Skin of body (tissue), 3 donors: ENCODE measurements at places on chromosomes 1 and 21. TPM values are rescaled to one million over a fixed set of nuclear protein-coding genes. Genes with fewer than 3 reads are reported as not detected.

The ZNF672 gene
- total RNA-seq: 11.2 TPM

The FAM110D gene
- total RNA-seq: 0.30 TPM

The OR2M3 gene
- total RNA-seq: not detected

DNA sequence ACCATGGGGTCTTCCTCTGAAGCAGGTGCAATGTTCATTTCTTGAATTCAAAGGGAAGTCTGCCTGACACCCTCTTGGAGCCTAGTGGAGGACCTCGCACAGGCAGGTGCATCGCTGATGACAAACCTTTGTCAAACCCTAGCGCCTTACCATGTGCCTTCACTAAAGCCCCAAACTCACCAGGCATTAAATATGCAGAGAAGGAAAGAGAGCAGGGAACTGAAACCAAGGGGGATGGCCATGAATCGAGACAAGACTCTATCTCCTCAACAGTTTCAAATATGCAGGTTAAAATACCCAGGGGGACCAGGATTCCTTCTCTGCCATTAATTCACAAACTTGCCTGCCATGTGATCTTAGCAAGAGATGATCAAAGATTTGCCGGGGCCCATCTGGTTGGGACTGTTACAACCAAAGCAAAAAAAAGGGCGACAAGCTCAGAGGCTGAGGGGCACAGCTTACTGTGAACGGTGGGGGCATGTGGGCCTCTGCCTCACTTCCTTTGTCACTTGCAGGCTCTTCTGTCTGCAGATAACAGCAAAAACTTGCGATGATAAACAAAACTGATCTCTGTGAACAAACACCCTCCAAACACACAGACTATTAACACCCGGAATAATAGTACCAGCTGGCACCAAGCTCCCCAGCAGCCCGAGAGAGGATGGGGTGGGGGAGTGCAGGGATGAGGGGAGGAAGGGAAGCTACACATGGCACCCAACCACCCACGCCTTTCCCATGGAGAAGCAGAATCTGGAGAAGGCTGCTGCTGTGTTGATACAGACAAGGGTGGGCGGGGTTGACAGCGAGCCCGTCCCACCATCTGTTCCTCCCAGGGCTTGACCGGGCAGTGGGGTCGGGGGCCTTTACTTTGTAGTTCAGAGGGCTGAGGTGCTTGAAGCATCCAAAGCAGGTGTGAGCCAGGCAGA lies 33.9 kb downstream of the TMEM63A start:
- no peak for DNase-seq

GRCh38 chr21:45504516-45505415 lies 37.5 kb downstream of the SLC19A1 start:
- no peak for DNase-seq

DNA sequence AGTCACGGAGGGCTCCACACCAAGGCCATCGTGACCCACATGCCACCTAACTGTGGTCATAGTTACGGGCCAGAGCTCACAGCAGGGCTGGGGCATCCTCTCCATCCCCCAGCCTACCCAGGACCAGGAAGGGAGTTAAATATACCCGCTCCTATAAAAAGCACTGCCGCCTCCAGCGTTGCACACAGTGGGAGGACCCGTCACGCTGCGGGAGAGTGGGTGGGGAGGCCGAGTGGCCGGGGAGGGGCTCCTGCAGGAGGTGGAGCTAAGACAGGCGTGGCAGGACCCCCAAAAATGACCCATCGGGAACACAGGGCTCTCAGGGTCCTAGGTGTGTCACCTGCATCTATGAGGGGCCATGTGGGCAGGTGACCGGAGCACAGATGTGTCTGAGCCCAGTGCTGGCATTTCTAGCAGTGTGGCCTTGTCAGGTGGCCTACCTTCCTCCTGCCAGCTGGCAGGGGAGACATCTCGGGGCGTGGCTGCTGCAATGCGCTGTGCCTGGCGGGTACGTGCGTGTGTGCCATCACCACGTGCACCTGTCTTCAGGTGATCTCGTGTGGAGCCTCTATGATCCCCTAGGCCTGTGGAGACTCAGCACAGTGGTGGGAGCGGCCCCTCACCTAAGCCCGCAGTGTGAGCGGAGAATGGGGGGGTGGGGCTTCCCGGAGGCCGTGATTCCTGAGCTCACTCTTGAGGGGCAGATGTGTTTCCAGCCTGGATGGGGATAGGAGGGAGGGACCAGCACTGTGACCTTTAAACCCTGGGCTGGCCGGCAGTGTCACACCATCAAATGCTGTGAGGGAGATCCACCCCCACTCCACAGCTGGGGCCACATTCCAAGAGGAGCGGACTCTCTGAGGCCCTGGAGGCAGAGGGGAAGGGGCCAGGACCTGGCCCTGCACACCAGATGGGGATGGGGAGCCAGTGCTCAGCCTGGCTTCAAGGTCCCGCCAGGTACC lies 17.7 kb downstream of the AGRN start:
- DNase-seq: no peak

- no peak for DNase-seq
Measured at GRCh38 chr1:183744132-183744913, 60.6 kb upstream of the RGL1 start.
